ENCODE measurements at places on chromosomes 1 and 21. TPM values are rescaled to one million over a fixed set of nuclear protein-coding genes. Genes with fewer than 3 reads are reported as not detected.

Gene LMX1A
- not detected for polyA plus RNA-seq

Gene FCN3
- polyA plus RNA-seq, result not detected

DNA sequence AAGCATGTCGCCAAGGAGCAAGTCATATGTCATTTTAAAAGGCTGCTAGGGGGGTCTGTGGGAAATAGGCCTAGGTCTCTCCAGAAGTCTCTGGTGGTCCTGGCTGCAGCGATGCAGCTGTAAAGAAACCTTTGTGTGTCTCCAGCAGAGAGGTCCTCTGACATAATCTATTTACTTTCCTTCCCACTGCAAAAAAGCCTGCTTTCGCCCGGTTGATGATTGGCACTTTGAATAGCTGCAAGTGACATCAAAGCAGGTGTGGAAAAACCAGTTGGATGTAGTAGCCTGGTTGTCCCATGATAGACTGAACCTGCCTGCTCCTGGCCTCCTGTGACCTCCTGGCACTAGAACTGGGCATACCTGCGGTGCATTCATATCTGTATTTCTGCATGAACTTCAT lies 13.8 kb downstream of the RASSF5 start:
- DNase-seq, result no peak
- no peak overlapping the region for H3K4me3 ChIP-seq
- peaks cover 7% of the 10 kb centered on the region for H3K4me1 ChIP-seq
- H3K36me3 ChIP-seq, result no peaks in the 10 kb centered on the region
- H3K27me3 ChIP-seq, result peaks cover 3% of the 10 kb centered on the region
- H3K27ac ChIP-seq, result no peak overlapping the region

GRCh38 chr1:40709100-40709801 lies 17.7 kb downstream of the NFYC start:
- peak; percentile 92 for DNase-seq
- H3K4me1 ChIP-seq, result peaks cover 58% of the 10 kb centered on the region
- no peaks in the 10 kb centered on the region for H3K36me3 ChIP-seq
- H3K4me3 ChIP-seq, result peak overlapping the region; percentile 87

GRCh38 chr1:52842643-52843310 lies at the start of gene ZYG11A:
Gene ZYG11A, plus strand, starts transcription at chr1:52842760. Its CDS starts 124 bp downstream, at chr1:52842884.
- peaks cover 9% of the 10 kb centered on the region for H3K4me1 ChIP-seq
- H3K36me3 ChIP-seq, result no peaks in the 10 kb centered on the region
- H3K27me3 ChIP-seq, result peaks cover 6% of the 10 kb centered on the region
- peak within 1 kb of the TSS; percentile 43 for H3K4me3 ChIP-seq
- peak; percentile 83 for DNase-seq

Gene SPATA1
- polyA plus RNA-seq, result 1.2 TPM

GRCh38 chr21:17889171-17889570 lies 70.0 kb upstream of the C21orf91 start:
- H3K4me3 ChIP-seq, result no peak overlapping the region
- H3K36me3 ChIP-seq, result no peaks in the 10 kb centered on the region
- no peak for DNase-seq
- no peaks in the 10 kb centered on the region for H3K4me1 ChIP-seq
- H3K27ac ChIP-seq, result no peak overlapping the region

Gene F13B
- not detected for polyA plus RNA-seq

Gene LYPD8
- polyA plus RNA-seq, result not detected

GRCh38 chr1:230896779-230897178 lies 28.5 kb upstream of the C1orf198 start:
- DNase-seq, result no peak
- H3K4me3 ChIP-seq, result no peak overlapping the region
- H3K27me3 ChIP-seq, result no peaks in the 10 kb centered on the region
- H3K4me1 ChIP-seq, result no peaks in the 10 kb centered on the region
- H3K36me3 ChIP-seq, result no peaks in the 10 kb centered on the region

Gene CLCA4
- not detected for polyA plus RNA-seq

GRCh38 chr1:217924924-217925323 lies 293.8 kb downstream of the SPATA17 start:
- H3K36me3 ChIP-seq, result no peaks in the 10 kb centered on the region
- no peak overlapping the region for H3K27ac ChIP-seq
- no peaks in the 10 kb centered on the region for H3K4me1 ChIP-seq
- no peaks in the 10 kb centered on the region for H3K27me3 ChIP-seq
- no peak for DNase-seq

Gene SYT2
- polyA plus RNA-seq, result not detected

Gene SAMD11
- not detected for polyA plus RNA-seq

DNA sequence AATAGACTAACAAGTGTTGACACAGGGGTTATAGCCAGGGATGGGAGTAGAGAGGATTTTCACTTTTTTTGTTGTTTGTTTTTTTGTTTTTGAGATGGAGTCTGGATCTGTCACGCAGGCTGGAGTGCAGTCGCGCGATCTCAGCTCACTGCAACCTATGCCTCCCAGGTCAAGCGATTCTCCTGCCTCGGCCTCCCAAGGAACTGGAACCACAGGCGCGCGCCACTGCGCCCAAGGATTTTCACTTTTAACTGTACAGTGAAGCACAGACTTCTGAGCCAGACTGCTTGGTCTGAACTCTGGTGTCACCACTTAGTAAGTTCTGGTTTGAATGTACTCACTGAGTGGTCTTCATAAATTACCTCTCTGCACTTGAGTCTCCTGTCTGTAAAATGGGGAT lies 40.2 kb upstream of the WASF2 start:
- DNase-seq, result no peak
- no peaks in the 10 kb centered on the region for H3K36me3 ChIP-seq

Gene CRYBG2
- polyA plus RNA-seq, result 5.3 TPM

Gene ANKRD65
- polyA plus RNA-seq, result 0.12 TPM

DNA sequence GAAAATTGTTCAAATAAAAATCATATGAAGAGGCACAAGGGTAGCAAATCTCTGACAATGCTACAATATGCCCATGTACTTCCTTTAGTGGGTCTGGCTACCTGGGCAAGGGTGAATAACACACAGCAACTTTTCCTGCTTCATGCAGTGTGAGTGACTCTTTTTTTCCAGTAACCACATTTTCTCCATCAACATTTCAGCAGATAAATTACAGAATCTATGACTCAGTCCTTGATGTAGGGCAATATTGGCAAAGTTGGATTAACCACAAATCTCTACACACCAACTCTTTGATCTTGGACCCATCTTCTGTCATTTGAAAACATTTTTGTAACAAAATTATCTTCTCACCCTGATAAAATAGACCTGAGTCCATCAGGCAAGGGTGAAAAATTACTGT lies 31.7 kb downstream of the ERICH3 start:
- no peak overlapping the region for H3K27ac ChIP-seq
- no peaks in the 10 kb centered on the region for H3K4me1 ChIP-seq
- no peak for DNase-seq
- H3K36me3 ChIP-seq, result no peaks in the 10 kb centered on the region
- no peak overlapping the region for H3K4me3 ChIP-seq
- no peaks in the 10 kb centered on the region for H3K27me3 ChIP-seq

Gene KCNE2
- not detected for polyA plus RNA-seq

Gene AGL
- polyA plus RNA-seq, result 6.0 TPM

Gene SPATA46
- not detected for polyA plus RNA-seq

Gene CACYBP
- polyA plus RNA-seq, result 16.2 TPM

Gene RCSD1
- polyA plus RNA-seq, result 129 TPM

- no peak overlapping the region for H3K4me3 ChIP-seq
- no peaks in the 10 kb centered on the region for H3K27me3 ChIP-seq
- H3K36me3 ChIP-seq, result no peaks in the 10 kb centered on the region
- no peak for DNase-seq
These were observed 8.2 kb downstream of the SIM2 start for GRCh38 chr21:36706951-36707762.

GRCh38 chr1:75396745-75397144 lies 214.2 kb downstream of the SLC44A5 start:
- H3K36me3 ChIP-seq, result no peaks in the 10 kb centered on the region
- H3K27me3 ChIP-seq, result no peaks in the 10 kb centered on the region
- H3K27ac ChIP-seq, result no peak overlapping the region
- H3K4me3 ChIP-seq, result no peak overlapping the region
- no peak for DNase-seq
- H3K4me1 ChIP-seq, result peaks cover 3% of the 10 kb centered on the region

GRCh38 chr1:24452922-24453485 lies 37.4 kb downstream of the NIPAL3 start:
- DNase-seq, result no peak
- H3K27ac ChIP-seq, result no peak overlapping the region
- peaks cover 85% of the 10 kb centered on the region for H3K36me3 ChIP-seq
- H3K4me1 ChIP-seq, result no peaks in the 10 kb centered on the region
- H3K27me3 ChIP-seq, result no peaks in the 10 kb centered on the region

DNA sequence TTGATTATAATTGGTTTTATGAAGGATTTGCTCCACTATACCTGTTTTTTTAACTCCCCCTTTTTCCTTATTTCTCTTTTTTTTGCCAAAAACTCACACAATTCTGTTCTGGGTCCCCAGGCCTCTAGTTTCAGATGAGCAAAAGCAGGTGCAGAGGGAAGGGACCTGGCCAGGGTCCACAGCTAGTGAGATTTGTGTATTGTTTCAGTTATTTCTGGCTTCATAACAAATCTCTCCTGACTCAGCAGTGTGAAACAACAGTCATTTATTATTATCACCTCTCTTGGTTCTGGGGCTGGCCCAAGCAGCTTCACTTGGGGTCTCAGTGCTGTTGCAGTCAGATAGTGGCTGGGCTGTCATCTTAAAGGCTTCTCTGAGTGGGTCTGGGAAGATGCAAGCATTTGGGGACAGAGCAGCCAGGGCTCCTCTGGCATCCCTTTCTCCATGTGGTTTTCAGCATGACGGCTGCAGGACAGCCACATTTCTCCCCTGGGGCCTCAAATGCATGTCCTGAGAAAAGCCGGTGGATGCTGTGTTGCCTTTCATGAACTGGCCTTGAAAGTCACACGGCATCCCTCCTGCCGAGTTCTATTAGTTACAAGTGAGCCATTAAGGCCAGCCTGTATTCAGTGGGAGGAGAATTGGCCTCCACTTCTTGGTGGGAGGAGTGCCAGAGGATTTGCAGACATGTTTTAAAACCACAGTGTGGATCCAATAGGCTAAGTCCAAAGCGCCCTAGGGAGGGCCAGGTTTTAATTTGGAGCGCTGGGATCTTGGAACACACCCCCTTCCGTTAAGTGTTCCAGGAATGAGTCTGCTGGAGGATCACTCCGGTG lies 137.1 kb downstream of the CAMTA1 start:
- H3K27me3 ChIP-seq, result no peaks in the 10 kb centered on the region
- H3K27ac ChIP-seq, result no peak overlapping the region
- H3K4me1 ChIP-seq, result no peaks in the 10 kb centered on the region
- no peak overlapping the region for H3K4me3 ChIP-seq
- DNase-seq, result no peak

DNA sequence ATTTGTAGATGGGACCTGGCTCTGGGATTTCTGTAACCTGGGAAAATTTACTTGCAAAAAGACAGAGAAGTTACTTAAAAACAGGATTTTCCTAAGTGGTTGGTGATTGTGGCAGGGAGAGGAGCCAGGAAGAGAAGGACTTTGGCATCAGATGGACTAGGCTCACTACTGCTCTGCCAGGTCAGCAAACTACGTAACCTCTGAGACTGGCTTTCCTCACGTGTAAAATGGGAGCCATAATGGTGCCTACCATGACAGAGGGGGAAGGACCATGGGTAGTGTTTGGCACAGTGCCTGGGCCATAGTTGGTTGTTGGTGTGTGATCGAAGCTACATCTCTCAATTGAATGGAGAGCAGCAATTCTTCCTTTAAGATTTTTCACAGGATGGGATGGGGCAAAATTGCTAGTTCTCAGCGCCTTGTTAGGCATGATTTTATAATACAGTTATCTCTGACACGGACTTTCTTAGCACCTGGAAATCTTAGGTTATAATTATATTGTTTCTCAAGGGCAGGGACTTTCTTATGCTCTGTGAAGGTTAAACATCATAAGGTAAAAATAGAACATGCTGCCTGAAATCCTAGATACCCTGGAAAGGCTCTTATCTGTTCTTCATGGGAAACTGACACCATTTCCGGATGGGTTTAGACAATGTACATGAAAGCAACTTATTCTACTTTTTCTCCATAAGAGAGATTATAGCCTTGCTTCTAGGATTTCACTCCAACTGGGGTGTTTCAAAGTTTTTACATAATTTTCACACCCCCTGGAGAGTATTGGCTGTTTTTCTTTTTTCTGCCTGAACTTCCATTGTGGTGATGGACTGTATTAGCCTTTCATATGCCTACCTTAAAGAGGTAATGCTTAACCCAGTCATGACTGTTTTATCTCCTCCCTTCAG lies 10.9 kb downstream of the ROR1 start:
- no peak overlapping the region for H3K4me3 ChIP-seq
- H3K36me3 ChIP-seq, result no peaks in the 10 kb centered on the region
- no peak for DNase-seq

GRCh38 chr1:4801192-4801924 lies 146.9 kb downstream of the AJAP1 start:
- peaks cover 14% of the 10 kb centered on the region for H3K4me1 ChIP-seq
- no peak overlapping the region for H3K4me3 ChIP-seq
- no peaks in the 10 kb centered on the region for H3K36me3 ChIP-seq
- no peak for DNase-seq
- no peak overlapping the region for H3K27ac ChIP-seq

Gene CAPN8
- not detected for polyA plus RNA-seq

GRCh38 chr1:208243967-208244916 lies at the start of gene PLXNA2:
Gene PLXNA2, minus strand, starts transcription at chr1:208244384. Its CDS starts 26,462 bp downstream, at chr1:208217922.
- H3K4me1 ChIP-seq, result peaks cover 8% of the 10 kb centered on the region
- peak within 1 kb of the TSS; percentile 8 for H3K27ac ChIP-seq
- H3K36me3 ChIP-seq, result no peaks in the 10 kb centered on the region
- peak within 1 kb of the TSS; percentile 55 for H3K4me3 ChIP-seq

DNA sequence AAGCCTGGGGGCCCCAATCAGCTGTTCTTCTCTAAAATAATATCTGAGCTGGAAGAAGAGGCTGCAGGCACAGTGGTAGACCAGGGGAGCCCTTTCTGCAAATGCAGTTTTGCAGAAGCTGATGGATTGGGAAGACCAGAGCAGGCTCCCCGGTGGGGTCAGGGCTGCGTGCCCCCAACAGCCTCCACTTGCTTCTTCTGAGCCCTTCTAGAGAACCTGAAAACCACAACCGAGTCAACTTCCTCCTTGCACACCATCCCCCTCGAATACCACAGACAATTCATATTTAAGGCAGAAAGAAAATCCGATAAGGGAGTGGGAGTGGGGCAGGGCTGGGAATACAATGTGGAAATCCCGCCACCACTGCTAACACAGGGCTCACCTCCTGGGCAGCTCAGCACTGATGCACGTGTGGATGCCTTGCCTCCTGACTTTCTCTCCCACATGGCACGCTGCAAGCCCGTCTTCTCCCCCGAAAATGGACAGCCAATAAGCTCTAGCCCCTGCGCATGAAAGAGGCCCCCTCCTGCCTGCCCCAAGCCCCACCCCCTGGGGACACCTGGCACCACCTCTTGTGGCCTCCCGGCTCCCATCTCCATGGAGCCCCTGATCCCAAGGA lies 25.4 kb upstream of the ALDH4A1 start:
- no peaks in the 10 kb centered on the region for H3K27me3 ChIP-seq
- peaks cover 61% of the 10 kb centered on the region for H3K4me1 ChIP-seq
- peak; percentile 74 for DNase-seq
- peak overlapping the region; percentile 28 for H3K4me3 ChIP-seq
- H3K36me3 ChIP-seq, result no peaks in the 10 kb centered on the region
- peak overlapping the region; percentile 85 for H3K27ac ChIP-seq

- H3K36me3 ChIP-seq, result no peaks in the 10 kb centered on the region
- H3K4me1 ChIP-seq, result no peaks in the 10 kb centered on the region
- no peak overlapping the region for H3K4me3 ChIP-seq
- H3K27ac ChIP-seq, result no peak overlapping the region
- H3K27me3 ChIP-seq, result no peaks in the 10 kb centered on the region
These were observed 128.5 kb upstream of the ERRFI1 start for GRCh38 chr1:8154621-8155052.
